ENCODE measurements at places on chromosomes 1 and 21. TPM values are rescaled to one million over a fixed set of nuclear protein-coding genes. Genes with fewer than 3 reads are reported as not detected.

Gene LCE1F
- polyA plus RNA-seq = not detected

- peak; percentile 31 for DNase-seq
Measured at GRCh38 chr1:230823426-230823825, 44.9 kb downstream of the C1orf198 start.

DNA sequence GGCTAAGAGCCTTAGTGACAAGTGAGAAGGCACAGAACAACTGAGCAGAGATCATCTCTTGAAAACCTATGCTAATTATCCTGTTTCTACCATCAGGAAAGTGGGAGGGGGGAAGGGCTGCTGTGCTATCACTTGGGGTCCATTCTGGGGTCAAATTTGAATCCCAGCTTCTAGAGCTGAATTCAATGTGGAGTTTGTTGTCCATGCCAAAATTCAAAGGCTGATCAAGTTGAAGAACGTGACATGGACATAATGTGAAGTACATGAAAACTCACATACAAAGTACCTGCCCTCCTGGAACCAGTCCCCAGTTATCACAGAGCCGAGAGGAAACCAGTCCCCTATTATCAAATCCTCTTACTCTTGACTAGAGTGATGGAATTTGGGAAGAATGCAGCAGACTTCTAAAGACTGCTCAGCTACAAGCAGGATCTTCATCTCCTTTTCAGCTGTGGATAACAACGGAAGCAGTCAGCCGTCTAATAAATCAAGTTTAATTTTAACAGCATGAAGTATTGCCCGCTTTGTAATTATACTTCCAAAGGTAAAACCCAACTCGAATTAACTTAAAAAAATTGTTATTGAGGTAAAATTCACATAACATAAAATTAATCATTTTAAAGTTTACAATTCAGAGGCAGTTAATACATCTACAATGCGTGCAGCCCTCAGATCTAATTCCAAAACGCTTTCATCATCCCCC lies 78.3 kb downstream of the SLC45A1 start:
- peak; percentile 50 for DNase-seq

- no peak for DNase-seq
Measured at GRCh38 chr1:213457186-213457585, 406.1 kb downstream of the RPS6KC1 start.

DNA sequence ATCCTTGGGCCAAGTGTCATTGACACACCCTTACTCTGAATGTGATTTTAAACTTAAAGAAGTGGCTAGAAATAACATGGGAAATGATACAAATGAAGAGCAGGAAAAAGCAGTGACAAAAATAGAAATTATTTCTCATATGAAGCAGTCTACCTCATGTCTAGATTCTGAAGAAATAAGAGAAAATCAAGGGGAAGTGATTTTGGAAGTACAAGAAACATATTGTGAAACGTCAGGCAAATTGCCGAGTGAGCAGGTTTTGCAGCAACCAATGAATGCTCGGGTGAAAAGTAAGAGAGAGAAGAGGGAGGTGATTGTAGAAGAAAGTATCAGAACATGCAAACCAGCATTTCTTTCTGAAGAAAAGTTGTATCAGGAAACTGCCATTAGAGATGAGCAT lies 130.7 kb downstream of the MACF1 start:
- DNase-seq = no peak

Data from endothelial cell of umbilical vein (primary cell).